ENCODE measurements at places on chromosomes 6 and 20.

DNA sequence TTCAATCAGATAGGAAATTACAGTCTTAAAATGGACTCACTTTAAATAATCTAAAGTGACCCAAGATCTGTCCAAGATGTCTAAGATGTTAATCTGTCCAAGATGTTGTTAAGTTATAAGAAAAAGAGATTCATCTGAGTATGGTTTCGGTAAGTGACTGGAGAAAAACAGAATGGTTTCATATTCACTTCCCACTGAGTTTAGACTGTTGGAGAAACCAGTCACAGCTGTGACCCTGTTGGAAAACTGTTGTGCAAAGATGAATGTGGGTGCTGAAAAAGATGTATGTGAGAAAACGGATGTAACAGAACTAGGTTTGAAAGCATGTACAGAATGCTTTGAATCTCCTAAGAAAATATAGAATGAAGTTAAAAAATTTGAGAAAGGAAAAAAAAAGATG, 325.9 kb downstream of the COL12A1 start:
- no peak for DNase-seq

DNA sequence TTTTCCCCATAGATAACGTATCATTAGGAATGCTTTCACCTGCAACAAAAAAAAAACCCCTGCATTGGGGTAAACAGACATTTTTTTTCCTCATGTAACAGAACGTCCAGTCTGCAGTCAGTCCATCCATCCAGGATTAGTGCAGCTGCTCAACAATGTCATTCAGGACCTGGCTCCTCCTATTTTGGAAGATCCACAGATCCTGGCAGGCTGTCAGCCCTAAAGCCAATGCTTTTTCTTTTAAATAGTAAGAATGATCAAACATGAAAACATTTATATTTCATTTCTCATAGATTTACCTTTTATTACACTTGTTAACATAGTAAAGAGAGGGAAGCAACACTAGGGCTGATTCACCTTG, 116.5 kb upstream of the CCDC28A start:
- peak; percentile 82 for DNase-seq

- no peak for DNase-seq
These were observed 9.8 kb downstream of the SOX4 start for GRCh38 chr6:21603082-21603952.

DNA sequence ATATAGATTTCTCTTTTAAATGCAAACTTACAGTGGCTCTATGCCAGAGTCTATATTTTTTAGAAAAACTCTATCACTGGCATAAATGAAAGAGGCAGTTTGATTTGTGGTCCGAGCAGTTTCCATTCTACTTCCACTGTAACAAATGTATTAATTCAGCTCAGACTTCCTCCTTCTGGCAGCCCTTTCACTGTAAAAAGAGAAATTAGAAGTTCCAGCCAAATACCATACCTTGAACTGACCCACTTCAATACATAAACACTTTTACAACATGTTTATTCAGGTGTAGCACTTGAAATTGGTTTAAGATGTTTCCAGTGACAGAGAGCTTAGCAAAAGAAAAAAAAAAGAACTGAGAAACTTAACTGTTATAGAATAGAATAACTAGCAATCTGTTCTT, 99.3 kb downstream of the BMP5 start:
- DNase-seq, result no peak

DNA sequence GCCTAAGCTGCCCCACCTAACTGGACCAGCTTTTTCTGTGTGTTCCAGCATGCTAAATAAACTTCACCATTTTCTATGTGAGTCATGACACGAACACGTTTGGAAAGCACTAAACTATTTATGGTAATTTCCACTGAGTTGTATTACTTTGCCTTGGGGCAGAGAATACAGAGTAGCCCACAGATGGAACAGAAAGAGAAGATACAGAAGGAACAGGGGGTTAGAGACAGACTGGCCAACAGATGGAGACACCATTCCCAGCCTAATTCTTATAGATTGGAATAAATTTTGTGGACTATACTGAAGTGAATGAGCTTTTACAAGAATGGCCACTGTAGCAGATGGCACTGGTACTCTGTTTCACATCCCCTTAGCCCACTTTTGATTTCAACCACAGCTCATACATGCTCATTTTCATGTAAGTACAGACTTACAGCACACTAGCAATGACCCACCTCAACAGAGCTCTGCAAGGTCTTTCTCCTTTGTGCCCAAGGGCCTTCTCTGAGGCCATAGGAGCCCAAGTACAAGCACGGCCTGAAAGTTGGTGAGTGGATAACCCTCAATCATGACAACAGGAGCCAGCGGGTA, 13.1 kb upstream of the NT5DC1 start:
- DNase-seq, result peak; percentile 32

GRCh38 chr6:37074053-37074827, 68.8 kb downstream of the FGD2 start:
- peak; percentile 68 for DNase-seq

- DNase-seq, result no peak
These were observed 235.2 kb downstream of the LRFN2 start for GRCh38 chr6:40352006-40352405.

DNA sequence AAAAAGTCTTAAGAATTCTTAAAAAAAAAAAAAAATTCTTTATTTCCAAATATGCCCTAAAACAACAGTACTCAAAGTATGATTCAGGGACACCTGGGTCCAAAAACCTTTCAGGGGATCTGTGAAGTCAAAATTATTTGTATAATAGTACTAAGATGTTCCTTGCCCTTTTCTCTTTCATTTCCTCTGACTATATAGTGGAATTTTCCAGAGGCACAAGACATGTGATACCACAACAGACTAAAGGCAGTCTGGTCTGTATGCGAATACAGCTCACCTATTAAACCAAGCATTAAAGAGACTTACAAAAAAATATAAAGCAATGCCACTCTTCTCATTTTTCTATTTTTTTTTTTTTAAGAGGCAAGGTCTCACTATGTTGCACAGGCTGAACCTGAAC, 15.4 kb downstream of the NOL7 start:
- no peak for DNase-seq

DNA sequence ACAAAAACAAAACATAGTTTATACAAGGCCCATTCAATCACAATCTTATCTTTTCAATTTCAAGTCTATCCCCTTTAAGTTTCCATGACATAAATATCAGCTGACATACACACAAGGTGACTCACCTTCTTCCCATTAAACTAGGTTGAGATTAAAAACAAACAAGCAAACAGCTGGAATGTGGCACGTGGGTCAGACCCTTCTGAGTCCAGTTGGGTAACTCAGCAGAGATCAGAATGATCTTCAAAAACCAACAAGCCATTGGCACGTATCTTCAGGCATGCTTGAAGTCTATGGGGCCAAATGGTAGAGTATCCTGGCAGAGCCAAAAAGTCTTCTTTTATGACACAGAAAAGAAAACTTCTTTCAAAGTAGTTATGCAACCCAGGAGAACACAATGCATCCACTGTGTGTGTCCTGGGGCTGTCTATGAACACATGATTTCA, 603.5 kb upstream of the CITED2 start:
- peak; percentile 79 for DNase-seq

DNA sequence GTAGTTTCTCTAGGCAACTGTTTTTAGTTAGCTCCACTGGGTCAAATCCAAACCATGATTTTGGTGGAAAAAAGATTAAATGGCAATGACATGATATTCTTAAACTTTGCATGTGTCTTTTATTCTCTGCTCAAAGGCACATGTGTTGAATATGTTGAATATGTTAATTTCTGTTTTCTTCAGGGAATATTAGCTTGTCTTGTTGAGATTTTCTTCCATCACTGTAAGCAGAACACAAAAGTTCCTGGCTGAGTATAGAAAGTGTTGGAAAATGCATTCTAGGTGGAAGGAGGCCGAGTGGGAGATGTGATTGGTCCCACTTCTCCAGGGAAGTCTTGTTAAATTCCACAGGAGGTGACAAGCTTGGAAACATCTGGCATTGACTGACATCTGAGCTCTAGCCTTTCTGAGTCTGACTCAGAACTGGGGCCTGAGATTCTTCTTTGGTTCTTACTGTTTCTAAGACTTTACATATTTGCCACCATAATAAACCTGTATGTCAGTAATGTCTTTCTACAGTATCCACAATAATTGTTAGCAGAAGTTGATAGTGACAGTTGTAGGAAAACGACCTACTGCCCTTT, 81.1 kb downstream of the LAMA4 start:
- DNase-seq, result no peak

- no peak for DNase-seq
These were observed 142.6 kb downstream of the ARHGAP18 start for GRCh38 chr6:129567374-129567773.

- peak; percentile 52 for DNase-seq
These were observed 64.9 kb downstream of the SYCP2L start for GRCh38 chr6:10951675-10952282.

- peak; percentile 18 for DNase-seq
These were observed 77.7 kb upstream of the OLIG3 start for GRCh38 chr6:137571854-137572253.

DNA sequence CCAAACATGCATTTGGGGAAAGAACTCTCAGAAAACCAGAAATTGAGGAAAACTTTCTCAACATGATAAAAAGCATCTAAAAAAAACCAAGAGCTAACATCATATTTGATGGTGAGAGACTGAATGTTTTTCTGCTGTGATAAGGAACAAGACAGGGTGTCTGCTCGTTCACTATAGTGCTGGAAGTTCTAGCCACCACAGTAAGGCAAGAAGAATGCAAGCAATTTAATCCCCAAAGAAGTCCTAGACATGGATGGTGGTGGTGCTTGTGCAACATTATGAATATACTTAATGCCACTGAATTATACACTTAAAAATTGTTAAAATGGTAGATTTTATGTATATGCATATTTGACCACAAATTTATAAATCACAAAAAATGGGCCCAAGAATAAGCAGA, 53.4 kb downstream of the LYRM2 start:
- no peak for DNase-seq

DNA sequence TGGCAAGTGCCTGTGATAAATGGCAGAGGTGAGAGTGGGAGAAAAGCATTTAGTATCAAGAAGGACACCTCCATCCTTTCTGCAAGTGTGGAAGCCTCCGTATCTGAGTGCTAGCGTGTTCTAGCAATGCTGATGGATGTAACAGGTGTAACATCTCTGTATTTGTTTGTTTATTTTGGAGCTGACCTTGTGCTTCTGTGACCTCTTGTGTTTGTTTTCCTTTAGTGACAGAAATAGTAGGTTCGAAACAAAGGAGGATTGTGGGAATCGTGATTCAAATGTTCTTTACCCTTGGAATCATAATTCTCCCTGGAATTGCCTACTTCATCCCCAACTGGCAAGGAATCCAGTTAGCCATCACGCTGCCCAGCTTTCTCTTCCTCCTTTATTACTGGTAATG, 60.4 kb downstream of the SLC22A3 start:
- DNase-seq, result no peak

DNA sequence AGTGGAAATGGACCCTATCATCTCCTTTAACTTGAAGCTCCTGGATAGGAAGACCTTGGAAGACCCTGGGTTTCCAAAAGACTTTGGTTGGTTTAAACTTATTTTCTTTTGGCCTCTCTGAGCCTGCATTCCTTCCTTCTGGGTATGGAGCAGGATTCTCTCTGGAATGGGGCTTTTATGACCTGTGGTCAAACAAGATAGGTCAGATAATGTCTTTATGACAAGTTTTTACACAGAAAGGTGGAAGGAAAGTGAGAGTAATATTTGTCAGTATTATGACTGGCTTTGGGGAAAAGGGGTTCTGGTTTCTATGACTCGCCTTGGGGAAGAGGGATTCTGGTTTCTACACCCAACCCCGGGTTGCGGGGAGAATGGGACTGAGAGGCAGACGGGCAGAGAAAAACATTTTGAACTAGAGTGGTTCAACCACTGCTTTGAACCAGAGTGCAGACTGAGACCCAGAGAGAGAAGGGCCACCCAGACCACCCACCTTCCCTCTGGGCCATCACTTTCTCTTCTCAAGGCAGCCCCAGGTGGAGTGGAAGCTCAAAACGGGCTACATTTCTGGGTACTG, 37.6 kb upstream of the KCNK5 start:
- DNase-seq, result no peak

DNA sequence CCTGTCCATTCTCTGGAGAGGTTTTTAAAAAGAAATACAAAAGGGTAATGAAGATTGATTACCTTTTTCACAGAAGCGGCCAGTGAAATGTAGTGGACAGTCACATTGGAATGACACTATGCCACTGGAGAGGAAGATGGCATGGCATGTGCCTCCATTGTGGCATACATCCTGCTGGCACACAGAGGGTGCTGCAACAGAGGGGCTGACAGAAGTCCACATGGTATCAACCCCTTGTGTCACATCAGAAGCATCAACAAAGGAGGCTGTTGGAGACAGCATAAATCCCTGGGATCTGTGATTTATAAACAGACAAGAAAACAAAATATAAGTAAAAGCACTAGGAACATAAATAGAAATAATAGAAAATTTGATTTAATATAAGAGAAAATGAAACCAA, 594.9 kb downstream of the PHF3 start:
- no peak for DNase-seq

- DNase-seq, result no peak
These were observed 86.9 kb downstream of the MAN1A1 start for GRCh38 chr6:119262612-119263011.

- DNase-seq, result no peak
These were observed 52.6 kb upstream of the PDE7B start for GRCh38 chr6:135798751-135799515.

GRCh38 chr20:43287637-43288036, 97.9 kb upstream of the PTPRT start:
- DNase-seq, result no peak

DNA sequence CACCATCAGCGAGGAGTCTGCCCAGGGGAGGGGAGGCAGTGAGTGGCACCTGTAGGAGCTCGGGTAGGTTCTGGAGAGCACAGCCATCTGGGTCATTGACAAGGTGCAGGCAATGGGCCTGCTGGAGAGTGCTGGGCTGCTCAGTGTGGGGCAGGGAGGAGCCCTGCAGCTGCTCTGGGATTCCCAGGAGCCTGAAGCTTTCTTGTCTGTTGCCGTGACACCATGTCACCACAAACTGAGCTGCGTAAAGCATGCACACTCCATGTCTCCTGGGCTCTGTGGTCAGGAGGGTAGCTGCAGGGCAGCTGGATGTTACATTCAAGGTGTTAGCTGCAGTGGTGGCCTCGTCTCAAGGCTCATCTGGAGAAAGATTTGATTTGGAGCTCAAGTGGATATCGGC, 4.5 kb upstream of the SLC22A1 start:
- DNase-seq, result no peak

GRCh38 chr6:30611150-30611855, 5.7 kb downstream of the PPP1R10 start:
- no peak for DNase-seq

GRCh38 chr6:33776764-33777163, 12.2 kb downstream of the LEMD2 start:
- DNase-seq, result no peak

DNA sequence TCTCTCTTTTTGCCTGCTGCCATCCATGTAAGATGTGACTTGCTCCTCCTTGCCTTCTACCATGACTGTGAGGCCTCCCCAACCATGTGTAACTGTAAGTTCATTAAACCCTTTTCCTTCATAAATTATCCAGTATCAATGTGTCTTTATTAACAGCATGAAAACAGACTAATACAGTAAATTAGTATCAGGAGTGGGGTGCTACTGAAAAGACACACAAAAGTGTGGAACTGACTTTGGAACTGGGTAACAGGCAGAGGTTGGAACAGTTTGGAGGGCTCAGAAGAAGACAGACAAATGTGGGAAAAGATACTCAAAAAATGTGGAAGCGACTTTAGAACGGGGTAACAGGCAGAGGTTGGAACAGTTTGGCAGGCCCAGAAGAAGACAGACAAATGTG, 189.4 kb downstream of the HTR1B start:
- no peak for DNase-seq

GRCh38 chr20:48034751-48035150, 249.5 kb upstream of the SULF2 start:
- DNase-seq, result no peak

GRCh38 chr6:129138739-129139405, 255.9 kb downstream of the LAMA2 start:
- no peak for DNase-seq
